Activated CD4-positive, alpha-beta T cell treated with anti-CD3 and anti-CD28 coated beads, Interleukin-2, amount 50 U/mL, for 4 hours (primary cell): ENCODE measurements at places on chromosomes 2 and 18.

DNA sequence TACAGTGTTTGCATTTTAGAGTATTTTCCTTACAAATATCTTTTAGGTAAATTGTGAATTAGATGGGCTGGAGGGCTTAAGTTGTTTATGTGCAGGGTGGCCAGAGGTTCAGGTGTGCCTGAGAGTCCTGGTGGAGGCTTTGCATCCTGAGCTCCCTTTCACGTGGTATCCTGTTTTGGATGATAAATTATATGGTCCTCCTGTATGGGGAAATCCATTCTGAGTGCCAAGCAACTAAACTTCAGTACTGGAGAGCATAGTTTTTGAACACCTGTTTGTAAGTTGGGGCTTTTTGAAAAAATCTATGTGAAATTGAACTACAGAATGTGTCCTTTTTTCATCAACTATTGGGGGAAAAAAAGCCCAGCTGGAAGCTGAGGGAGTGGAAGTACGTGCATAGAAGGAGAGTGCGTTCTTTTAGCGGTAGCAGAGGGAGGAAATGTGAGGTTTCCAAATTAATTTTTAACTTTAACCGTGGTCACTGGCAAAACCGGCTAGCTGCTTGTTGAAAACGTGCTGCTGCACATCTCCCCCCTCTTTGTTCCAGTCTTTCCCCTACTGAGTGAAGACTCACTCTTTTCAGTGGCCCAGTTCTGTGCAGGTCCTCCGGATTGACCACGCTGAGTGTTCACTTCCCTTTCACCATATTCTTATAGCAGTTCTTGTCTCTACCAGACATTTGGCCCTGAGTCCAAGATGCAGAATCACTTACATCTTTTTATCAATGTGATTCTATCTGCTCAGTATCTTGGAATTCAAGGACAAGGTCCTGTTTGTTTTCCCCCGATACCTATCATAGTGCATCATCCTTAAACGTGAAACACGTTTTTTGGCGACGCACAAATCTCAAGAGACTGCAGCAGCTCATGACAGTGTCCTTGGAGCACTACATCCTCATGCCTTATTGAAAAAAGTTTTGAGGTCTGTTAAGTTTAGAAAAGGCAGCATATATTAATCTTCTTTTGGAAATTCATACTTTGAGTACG is 15.3 kb downstream of the CNOT11 start:
- DNase-seq: no peak

- DNase-seq: no peak
These were observed 99.6 kb upstream of the LHCGR start for GRCh38 chr2:48855142-48855541.

DNA sequence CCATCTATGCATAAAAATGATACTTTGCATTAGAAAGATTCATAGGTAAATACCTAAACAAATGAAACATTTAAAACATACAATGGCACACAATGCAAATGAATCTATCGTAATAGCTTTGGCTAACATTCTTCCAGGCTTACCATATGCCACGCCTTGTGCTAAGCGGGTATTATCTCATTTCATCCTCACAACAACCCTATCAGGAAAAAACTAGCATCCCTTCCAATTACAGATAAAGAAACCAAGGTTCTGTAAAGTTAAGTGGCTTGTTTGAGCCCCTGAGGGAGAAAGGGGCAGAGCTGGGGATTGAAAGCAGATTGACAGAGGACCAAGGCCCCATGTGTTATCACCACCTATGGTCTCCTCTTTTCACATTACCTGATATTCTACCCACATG is 145.4 kb upstream of the ETAA1 start:
- DNase-seq: no peak

DNA sequence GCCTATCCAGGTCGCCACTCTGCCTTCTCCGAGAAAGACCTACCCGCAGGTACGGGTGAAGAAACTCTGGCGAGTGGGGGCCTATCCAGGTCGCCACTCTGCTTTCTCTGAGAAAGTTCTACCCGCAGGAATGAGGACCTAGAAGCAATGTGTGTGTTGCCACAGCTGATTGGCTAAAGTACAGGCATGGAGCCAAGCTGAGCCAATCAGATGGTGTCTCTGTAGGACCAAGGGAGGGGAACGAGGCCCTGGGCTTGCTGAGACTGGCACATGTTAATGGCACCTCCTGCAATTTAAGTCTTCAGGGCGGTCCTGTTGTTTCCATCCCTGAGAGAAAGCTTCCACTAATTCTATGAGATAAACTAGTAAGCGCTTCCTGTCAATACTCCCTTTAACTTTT is 82.3 kb downstream of the KCTD1 start:
- no peak for DNase-seq

DNA sequence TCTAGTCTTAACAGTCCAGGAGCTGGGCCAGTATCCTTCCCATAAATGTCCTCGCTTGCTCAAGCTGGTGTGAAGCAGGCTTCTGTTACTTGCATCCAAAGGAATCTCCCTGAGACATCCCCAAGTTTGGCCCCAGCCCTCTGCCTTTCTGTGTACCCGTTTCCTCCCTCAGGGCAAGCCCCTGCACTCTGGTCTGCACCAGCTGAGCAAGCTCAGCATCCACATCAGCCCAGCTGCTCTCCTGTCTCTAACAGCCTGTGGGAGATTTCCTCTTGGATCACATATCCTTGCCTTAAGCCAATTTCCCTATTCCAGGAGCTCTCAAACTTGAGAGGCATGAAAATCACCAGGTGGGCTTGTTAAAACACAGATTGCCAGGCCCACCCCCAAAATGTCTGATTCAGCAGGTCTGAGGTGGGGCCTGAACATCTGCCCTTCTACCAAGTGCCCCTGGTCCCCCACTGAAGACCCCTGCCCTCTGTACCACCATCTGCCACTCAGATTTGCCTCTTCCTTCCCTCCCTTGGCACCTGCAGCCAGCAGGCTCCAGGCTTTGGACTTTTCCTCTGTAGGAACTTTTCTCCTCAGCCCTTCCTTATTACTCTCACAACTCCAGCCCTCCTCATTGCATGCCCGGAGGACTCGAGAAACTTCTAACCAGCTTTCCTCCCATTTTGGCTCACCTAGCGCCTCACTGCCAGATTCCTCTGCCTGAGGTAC is 32.1 kb downstream of the REEP1 start:
- DNase-seq: no peak

GRCh38 chr2:50724837-50725236 is 307.1 kb downstream of the NRXN1 start:
- no peak for DNase-seq

DNA sequence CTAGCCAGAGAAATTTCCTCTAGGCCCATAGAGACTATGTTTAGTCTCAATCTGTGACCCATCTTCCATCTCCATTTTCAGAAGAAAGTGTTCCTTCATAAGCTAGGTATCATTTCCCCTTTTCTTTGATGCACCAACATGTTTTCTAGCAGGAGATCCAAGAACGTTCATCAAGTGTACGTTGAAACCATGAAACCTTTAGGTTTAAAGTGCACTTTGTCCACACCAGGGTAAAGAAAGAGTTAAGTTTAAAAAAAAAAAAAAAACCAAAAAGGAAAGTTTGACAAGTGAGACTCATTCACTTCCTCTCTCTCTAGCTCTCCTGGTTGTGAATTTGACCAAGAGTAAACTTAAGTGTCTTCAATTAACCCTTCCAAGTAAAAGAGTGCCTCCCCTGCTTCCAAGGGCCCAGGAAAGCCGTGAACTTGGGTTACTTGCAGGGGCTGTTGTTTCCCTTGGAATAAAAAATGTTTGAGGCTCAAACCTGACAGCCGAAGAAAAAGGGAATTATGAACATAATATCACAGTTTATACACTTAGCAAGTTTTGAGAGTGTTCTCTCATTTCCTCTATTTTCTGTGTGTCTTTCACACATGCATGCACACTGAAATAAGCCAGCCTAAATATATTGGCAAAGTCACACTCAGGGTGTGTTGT is 56.7 kb downstream of the LBH start:
- no peak for DNase-seq

GRCh38 chr2:96739076-96739632 is 710 bp downstream of the LMAN2L start:
- DNase-seq: no peak

DNA sequence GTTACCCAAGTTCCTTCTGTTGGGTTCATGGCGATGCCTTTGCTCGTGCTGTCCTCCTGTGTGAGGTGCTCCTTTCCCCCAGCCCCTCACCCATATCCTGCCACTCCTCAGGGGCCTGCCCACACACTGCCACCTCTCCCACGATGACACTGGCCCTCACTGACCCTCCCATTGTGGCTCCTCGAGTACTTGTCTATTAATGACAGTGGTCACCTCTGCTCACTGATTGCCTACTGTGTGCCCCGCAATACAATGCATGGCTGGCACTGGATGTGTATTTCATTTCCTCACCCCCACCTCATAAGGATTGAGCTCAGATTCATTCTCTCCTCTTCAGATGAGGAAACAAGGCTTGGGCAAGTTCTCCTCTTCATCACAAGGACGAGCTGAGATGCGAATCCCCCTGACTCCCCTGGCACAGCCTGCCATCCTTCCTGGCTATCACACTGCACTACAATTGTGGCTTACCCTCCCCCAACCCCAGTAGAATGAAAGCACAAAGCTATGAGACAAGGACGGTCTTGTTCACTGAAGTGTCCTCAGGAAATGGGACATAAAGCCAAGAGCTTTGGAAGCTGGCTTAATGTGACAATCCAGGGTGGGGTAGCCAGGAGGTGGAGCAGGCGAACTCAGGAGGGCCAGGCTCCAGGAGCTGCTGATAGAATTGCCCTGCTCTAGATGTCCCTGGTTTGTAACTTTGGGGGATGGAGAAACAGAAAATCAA is 93.9 kb upstream of the RAB12 start:
- no peak for DNase-seq

GRCh38 chr2:147373800-147374422 is 470.9 kb upstream of the ACVR2A start:
- DNase-seq: no peak

DNA sequence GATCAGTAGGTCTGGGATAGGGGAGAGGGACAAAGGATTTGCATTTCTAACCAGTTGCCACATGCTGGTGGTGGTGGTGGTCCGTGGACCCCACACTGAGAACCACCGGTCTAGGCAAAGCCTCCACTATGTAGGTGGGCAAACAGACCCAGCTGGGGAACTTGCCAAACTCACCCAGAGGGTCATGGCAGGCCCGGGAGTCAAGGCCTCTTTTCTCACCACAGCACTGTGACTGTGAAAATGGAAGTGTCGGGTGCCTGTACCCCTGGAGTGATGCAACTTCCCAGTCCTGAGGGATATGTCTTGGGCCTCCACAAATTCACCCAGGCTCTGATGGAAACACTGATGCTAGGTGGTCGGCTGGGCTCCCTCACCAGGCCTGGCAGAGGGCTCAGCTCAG is 101.2 kb upstream of the SMAD2 start:
- DNase-seq: no peak

DNA sequence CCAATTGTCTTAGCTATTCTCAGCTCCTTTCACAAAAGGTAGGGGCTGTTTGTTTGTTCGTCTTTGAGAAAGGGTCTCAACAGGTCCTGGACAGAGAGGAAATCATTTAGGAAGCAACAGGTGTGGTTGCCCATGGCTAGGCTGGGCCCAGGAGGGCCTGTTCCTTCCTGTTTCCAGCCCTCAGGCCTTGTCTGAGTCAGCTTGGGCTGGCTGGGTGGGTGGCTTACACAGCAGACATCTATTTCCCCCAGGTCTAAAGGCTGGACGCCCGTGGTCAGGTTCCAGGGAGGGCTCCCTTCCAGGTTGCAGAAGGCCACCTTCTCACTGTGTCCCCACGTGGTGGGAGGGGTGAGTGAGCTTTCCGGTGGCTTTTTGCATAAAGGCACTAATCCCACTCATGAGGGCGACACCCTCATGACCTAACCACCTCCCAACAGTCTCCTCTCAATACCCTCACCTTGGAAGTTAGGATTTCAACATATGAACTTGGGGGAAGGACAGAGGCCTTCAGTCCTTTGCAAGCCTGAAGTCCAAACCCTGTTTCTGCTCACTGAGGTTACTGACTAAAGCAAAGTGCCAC is 45.5 kb downstream of the ARHGEF4 start:
- DNase-seq: no peak

- DNase-seq: no peak
These were observed 896.4 kb downstream of the TDRD15 start for GRCh38 chr2:22020091-22020742.

DNA sequence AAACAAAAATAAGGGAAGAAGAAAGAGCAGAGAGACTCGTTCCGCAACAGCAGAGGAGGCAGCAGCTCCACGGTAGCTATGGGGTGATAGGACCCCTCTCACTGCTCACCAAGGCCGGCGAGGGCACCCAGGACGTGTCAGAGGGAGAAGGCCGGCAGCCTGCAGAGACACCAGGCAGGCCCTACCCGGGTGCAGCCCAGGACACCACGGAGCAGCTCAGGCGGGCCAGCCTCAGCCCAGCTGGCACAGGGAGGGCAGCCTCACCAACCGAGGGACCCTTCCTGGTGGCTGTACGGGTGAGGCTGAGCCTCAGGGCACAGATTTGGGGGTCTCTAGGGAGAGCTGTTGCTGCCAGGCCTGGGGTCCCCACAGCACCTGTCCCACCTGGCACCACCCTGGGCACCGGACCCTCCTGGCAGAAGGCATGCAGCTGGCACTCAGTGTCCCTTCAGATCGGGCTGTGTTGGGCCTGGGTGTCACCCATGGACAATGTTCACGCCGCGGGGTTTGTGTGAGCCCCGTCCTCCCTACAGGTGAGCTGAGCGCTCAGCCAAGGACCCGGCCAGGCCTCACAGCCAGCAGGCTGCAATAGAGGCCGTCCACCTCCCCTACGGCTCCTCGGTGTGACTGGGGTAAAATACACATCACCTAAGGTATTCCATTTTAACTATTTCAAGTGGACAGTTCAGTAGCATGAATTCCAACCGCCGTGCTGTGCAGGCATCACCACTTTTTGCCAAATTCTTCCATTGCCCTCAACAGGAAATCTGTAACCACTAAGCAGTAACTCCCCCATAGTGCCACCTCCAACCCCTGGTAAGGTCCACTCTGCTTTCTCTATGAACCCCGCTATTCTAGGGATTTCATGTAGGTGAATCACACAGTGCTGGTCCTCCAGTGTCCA is 21.6 kb downstream of the KCNG2 start:
- DNase-seq: no peak

- DNase-seq: no peak
These were observed 6.9 kb downstream of the ABCG5 start for GRCh38 chr2:43831543-43832294.

DNA sequence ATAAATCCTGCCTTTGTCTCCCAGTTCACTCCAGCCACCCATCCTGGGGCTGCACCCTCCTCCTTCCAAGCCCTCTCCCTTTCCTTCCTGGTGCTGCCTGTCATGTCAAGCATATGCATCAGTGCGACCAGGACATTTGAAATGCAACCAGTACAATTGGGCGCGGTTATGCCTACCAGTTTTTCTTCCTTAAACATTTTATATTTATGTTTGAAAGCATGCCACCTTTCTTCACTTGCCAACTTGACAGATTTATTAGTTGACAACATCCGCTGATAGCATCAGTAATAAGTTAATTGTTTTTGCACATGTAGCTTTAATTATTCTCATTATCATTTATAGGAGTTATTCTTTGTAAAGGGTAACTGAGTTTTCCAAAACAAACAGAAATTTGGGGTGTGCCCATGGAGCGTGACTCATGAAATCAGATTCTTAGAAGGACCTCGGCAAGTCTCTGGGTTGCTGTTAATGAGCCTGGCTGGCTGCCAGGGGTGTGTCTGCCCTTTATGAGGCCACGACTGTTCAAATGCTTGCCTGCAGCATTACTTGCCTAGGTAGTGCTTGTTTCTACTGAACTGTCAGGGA is 32.8 kb upstream of the IL1B start:
- DNase-seq: peak; percentile 19

- DNase-seq: no peak
These were observed 119.2 kb downstream of the ETAA1 start for GRCh38 chr2:67516362-67516761.
